CD4-positive, alpha-beta memory T cell (primary cell): ENCODE measurements at places on chromosomes 4 and X.

GRCh38 chrX:102934624-102935023 is 2.4 kb upstream of the RAB40AL start:
- peak; percentile 19 for DNase-seq

- DNase-seq, result no peak
These were observed 409.3 kb downstream of the FAM47B start for GRCh38 chrX:35351795-35352483.

GRCh38 chrX:45749375-45749774 is 548.7 kb upstream of the DIPK2B start:
- no peak for DNase-seq

DNA sequence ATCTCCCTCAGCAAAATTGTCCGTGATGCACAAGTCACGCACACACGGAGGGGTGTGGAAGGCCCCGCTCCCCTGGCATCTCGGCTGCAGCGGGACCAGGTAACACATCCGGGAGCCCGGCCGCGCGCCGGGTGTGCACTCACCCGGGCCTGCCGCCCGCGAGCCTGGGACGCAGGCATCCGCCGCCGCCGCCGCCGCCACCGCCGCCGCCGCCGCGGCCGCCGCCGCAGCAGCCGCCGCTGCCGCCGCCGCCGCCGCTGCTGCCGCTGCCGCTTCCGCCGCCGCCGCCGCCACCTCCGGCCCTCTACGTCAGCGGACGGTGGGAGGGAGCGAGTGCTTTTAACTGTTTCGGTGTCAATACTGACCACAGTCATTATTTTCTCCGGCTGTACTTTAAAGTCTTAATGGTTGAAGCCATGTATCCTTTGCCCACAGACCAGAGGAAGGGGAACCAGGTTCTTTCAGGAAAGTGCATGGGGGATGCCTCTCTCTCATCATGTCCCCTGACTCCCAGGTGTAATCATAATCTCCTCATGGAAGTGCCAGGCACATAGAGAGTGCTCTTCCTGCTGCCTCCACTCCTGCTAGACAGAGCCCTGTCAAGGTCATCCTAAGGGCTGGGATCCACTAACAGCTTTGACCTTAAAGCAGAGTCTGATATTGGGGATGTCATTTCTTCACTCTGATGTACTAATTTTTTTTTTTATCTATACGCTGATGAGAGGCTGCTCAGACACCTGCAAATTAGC is 38.0 kb downstream of the MAGEE2 start:
- peak; percentile 22 for DNase-seq

- DNase-seq, result no peak
These were observed 813 bp downstream of the TLR7 start for GRCh38 chrX:12867685-12868084.

GRCh38 chr4:87732033-87732765 is 67.2 kb upstream of the IBSP start:
- no peak for DNase-seq

GRCh38 chrX:149185087-149185486 is 320.0 kb downstream of the IDS start:
- no peak for DNase-seq
